ENCODE measurements at places on chromosomes 16 and 17.

DNA sequence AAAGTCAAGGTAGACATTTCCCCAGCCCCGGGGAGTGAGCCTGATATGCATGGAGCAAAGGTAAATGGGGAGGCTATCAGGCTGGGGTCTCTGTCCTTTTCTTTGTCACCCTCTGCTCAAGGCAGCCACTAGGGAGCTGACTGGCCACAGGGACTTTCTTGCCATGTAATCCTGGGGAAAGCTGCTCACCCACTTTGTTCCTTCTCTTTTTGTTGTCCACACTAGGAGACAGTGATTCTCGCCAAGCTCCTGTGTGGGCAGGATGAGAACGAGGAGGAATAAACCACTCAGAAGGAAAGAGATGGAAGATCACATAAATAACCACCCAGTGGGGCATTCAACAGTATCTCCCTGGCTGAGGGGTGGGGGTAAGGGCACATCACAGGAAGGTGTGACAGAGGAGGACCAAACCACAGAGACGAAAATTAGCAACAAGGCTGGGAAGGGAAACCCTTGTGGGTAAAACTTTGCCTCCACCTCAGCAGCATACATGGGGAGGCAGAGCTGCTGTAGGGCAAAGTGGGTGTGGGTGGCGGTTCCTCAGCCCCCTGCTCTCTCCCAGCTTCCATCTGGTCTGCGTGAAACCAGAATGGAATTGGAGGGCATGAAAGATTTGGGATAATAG lies 26.2 kb upstream of the CCL1 start:
- DNase-seq, result no peak

DNA sequence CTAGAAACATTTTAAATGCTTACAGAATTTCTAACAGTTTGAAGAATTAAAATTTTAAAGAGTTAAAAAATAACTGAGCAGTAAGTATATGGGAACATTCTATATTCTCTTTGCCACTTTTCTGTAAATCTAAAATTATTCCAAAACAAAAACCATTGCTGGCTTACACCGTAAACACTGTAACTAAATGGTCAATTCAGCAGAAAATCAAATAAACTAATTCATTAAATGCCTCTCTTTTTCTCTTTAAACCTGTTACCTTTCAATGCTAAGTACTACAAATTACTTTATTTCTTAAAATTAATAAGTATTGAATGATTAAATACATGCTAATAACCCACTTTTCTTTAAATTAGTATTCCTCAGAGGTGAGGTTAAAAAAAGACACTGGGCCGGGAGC lies 14.0 kb downstream of the TERB1 start:
- no peak for DNase-seq

GRCh38 chr16:27232061-27232900 lies 29.0 kb downstream of the KDM8 start:
- DNase-seq, result peak; percentile 66

- DNase-seq, result no peak
Observed at GRCh38 chr16:31335431-31335830, 19.5 kb upstream of the ITGAX start.

- no peak for DNase-seq
Observed at GRCh38 chr17:66964930-66965800, 658 bp downstream of the CACNG4 start.

DNA sequence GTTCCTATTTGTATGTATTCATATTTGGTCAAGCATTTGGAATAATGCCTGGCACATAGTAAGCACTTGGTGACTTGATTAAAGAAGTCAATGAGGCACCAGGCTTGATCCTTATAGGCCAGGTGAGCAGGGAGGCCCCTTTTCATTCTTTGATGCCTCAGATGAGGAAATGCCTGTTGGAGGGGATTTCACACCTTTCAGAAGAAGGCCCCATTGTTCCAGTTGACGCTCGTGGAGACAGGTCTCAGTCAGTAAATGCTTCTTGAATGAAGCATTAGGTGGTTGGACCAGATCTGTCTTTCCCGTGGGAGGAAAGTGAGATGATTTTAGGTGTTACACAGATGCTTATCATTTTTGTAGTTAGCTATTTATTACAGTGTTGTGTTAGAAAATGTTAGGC lies 13.0 kb downstream of the LCMT1 start:
- DNase-seq, result no peak

GRCh38 chr17:58630883-58631522 lies 60.8 kb downstream of the TEX14 start:
- DNase-seq, result no peak

DNA sequence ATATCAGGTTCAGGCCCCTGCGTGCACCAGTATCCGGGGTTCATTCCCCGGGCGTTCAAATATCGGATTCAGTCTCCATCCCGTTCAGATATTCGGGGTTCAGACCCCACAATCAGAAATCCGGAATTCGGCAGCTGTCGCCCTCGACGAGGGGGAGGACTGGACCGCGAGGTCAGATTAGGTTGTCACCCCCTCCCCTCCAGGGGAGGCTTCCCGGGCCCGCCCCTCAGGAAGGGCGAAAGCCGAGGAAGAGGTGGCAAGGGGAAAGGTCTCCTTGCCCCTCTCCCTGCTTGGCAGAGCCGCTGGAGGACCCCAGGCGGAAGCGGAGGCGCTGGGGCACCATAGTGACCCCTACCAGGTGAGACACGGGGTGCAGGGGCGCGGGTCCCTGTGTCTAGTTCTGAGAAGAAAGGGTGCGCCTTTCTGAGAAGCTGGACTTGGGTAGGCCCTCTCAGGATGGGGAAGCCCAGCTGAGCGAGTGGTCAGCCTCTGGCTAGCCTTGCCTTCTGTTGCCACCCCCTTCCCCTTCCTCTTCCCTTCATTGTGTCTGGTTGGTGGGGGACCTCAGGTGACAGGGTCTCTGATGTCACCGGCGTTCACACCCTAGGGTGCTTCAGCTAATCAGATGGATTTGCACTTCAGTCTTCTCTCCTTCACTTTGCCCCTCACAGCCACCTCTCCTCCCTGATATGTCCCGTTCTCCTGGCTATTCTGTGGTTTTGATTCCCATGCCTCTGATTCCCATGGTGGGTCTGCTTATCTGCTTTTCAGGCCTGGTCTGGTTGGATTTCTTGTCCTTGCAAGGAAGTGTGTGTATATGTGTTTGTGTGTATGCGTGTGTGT lies 844 bp downstream of the TAOK2 start:
- peak; percentile 83 for DNase-seq

DNA sequence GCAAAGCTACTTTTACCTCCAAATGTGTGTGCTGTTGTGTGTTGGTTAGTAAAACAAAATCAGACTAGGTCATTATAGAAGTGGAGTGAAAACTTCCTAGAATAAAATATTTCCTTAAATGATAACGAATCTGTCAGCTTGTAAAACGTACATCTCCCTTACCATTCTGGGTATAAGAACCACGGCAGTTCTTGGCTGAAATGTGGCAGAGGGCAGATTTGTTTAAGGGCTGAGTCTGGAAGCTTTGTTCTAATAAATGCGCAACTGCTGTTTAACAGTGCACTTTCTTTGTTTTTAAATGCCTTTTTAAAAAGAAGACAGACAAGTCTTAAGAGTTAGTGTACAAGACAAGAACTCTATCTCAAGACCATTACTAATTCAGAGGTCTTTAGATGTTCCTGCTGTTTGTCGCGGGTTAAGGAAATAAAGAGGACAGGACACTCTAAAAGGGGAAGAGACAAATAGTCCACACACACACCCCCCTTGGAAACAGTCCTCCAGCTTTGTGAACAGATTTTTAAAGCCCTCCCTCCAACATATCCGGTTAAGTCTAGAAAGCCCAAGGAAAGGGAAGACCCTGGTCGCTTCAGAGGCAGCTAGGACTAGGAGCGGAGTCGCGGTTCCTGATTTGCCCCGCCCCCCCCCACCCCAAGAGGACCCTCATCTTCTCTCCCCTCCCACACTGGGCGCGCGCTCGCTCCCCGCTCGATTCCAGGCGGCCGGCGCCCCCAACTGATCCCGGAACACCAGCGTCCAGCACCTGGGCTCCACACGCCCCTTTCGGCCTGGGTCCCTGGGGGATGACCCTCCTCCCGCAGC lies 658 bp downstream of the SYNRG start:
- no peak for DNase-seq

DNA sequence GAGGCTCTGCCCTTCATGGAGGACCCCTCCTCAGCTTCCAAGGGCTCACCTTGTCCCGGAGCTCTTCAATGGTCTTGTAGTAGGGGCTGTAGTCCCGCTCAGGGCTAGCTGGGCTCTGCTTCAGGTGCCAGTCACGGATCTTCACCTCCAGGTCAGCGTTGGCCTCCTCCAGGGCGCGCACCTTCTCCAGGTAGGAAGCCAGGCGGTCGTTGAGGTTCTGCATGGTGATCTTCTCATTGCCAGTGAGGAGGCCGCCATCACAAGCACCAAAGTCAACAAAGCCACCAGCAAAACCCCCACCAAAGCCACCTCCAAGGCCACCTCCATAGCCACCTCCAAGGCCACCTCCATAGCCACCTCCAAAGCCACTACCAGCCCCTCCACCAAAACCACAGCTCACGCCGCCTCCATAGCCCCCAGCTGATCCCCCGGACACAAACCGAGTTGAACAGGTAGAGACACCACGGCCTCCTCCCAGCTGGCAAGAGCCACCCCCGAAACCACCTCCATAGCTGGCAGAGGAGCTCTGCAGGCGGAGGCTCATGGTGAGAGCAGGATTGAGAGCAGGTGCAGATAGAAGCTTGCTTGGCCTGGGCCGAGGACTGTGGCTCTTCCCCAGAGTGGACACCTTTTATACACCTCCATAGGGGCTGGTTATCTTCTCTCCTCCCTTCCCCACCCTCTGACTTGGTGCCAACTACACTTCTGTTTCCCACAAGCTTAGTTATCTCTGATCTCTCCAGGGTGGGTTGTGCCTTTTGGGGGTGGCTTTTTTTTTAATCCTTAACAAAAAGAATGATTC lies at the start of gene KRT13:
Gene KRT13 (minus strand): TSS at position 606 of the 802 bp plus-strand sequence. CDS start 62 bp downstream, at position 544.
- DNase-seq, result no peak

DNA sequence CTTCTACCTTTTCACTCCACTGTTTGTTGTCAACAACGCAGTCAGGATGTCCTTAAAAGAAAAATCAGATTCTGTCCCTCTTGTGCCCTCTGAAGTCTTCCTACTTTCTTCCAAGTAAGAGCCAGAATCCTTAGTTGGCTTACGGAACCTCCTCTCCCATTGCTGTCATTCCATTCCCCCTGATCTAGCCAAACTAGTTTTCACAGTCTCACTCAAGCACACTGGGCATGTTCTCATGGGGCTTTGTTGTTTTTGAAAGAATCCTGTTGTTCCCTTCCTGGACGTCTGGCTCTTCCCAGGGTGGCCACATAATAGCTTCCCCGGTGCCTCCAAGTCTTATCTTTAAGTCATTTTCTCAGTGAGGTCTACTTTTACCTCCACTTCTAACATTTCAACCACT lies 158.6 kb upstream of the ELAC2 start:
- no peak for DNase-seq

DNA sequence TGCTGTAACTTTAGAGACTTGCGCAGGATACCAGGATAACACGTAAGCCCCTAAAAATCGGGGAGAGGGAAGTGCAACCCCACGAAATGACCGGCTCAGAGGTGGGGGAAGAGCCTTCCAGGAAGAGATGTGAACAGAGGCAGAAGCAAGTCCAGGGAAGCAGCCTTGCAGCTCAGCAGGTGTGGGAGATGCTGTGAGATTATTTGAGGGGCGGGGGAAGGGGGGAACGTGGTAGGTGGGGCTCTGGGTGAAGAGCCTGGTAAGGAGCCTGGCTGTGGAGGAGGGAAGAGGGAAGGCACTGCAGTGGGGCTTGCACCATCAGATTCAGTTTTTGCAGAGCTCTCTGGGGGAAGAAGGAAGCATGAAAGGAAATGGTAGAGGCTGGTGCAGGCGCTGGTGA lies 95.4 kb upstream of the CACNG5 start:
- DNase-seq, result no peak

DNA sequence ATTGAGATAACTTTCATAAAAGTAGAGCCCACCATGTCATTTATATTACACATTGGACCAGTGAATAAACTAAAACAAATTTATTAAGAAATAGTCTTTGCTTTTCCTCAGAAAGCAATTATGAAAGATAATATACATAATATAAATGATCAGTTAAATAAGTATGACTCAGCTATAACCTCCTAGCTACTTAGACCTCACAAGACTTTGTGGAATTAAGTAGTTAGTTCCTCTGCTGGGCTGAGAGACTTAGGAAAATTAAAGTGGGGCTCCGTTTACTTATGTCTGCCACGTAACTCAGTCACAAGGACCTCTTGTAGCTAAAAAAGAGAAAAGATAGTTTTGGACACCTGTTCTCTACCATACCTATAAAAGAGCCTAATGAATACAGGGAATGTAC lies 76.9 kb downstream of the MRTFB start:
- DNase-seq, result no peak

- DNase-seq, result no peak
Observed at GRCh38 chr17:41446806-41447205, 6.0 kb upstream of the KRT38 start.

GRCh38 chr16:49556249-49556605 lies 182.6 kb downstream of the C16orf78 start:
- DNase-seq, result no peak

DNA sequence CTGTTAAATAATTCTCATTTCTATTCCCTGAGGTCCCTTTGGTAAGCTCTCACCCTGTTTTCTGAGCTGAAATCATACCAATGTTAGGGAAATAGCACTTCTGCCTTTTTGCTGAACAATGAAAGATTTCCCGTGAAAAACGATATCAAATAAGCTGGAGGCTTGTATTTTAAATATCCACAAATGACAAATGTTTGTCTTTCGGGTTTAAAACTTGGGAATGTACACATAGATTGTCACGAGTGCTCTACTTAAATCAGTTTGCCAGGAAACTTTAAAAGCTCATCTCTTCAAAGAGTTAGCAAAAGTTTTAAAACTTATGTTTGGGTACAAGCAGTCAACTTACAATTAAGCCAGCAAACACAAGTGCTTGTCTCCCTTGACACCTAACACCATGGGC lies 393.5 kb upstream of the MON1B start:
- DNase-seq, result no peak

- DNase-seq, result no peak
Observed at GRCh38 chr16:27289669-27290068, 21.1 kb upstream of the NSMCE1 start.

DNA sequence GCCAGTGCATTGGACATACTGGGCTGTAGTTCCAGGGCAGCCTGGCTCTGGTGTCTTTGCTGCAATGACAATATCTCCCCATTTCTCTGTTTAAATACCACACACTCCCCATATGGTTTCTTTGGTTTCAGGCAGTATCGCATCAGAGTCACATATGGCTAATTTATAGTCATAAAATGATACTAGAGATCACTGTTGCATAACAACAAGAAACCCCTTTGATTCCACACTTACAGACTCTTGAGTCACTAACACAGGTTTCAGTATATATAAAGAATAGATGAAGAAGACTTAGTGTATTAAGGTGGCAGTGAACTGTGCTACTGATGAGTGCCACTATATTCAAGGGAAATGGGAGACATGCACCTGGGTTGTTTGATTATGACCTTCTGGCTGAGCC lies 281.6 kb downstream of the WWOX start:
- DNase-seq, result no peak
